Subcutaneous preadipocyte (primary cell): ENCODE measurements at places on chromosomes 2 and 18. TPM values are rescaled to one million over a fixed set of nuclear protein-coding genes. Genes with fewer than 3 reads are reported as not detected.

ZNG1B gene
- total RNA-seq, result 13.9 and 22.4 TPM in 2 replicates

ALK gene
- not detected in 2 replicates for total RNA-seq

LINC00305 gene
- not detected in 2 replicates for total RNA-seq

NR4A2 gene
- under 0.01 and 0.39 TPM in 2 replicates for total RNA-seq

TFPI gene
- 274 and 337 TPM in 2 replicates for total RNA-seq

PLEK gene
- not detected in 2 replicates for total RNA-seq

OR6B2 gene
- not detected in 2 replicates for total RNA-seq

VWA3B gene
- not detected in 2 replicates for total RNA-seq

OTX1 gene
- total RNA-seq, result 0.20 TPM in 1 of 2 replicates, not detected in the other

SCTR gene
- total RNA-seq, result not detected in 2 replicates

MYL1 gene
- total RNA-seq, result not detected in 2 replicates

KCMF1 gene
- 34.5 and 45.2 TPM in 2 replicates for total RNA-seq

KHK gene
- 1.4 and 1.5 TPM in 2 replicates for total RNA-seq

NFE2L2 gene
- total RNA-seq, result 46.1 and 60.6 TPM in 2 replicates

ASB18 gene
- total RNA-seq, result not detected in 2 replicates

IFT172 gene
- 26.6 and 27.6 TPM in 2 replicates for total RNA-seq

UGT1A9 gene
- not detected in 2 replicates for total RNA-seq

MITD1 gene
- 15.8 and 21.3 TPM in 2 replicates for total RNA-seq

MAT2A gene
- 127 and 158 TPM in 2 replicates for total RNA-seq
